ENCODE measurements at places on chromosomes 3 and 15.

DNA sequence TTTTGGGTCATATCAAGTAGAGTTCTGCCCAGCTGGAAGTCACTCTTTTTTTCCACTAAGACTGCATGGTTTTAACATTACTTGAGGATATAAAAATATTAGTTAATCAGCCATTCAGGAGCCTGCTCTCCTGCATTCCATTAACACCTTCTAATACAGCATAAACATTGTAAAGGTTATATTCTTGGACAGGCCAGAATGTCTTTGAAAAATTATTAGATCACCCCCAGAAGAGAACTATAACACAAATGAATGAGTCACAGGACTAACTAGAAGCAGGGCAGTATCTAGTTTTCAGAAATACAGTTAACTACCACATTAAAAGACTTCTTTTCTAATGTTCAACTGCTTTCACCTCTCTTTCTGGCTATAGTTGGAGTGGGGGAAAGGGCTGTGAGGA is 80.9 kb downstream of the THBS1 start:
- no peak for DNase-seq

- peak; percentile 23 for DNase-seq
Measured at GRCh38 chr3:72100601-72101187, 315.7 kb upstream of the PROK2 start.

DNA sequence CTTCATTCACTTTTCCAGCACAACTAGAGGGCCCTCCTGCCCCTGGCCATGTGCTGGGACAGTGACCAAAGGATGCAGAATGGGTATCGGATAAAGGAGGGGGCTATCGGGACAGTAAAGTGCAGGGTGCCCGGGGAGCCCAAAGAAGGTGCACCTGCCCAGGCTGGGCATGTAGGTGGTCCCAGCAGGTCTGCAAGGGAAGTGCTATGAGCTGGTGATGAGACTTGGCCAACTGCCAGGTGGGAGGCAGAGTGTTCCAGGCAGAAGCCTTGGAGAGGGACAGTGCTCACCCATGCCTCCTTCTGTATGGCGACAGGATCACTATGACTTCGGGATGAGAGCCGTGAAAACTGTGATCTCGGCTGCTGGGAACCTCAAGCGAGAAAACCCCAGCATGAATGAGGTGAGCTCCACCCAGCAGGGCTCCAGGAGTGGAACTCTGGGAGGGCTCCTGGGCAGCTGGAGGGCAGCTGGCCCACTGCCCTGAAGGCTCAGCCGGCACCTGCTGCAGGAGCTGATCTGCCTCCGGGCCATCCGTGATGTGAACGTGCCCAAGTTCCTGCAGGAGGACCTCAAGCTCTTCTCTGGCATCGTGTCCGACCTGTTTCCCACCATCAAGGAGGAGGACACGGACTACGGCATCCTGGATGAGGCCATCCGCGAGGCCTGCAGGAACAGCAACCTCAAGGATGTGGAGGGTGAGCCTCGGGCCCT is 48.4 kb downstream of the DNAH1 start:
- no peak for DNase-seq

DNA sequence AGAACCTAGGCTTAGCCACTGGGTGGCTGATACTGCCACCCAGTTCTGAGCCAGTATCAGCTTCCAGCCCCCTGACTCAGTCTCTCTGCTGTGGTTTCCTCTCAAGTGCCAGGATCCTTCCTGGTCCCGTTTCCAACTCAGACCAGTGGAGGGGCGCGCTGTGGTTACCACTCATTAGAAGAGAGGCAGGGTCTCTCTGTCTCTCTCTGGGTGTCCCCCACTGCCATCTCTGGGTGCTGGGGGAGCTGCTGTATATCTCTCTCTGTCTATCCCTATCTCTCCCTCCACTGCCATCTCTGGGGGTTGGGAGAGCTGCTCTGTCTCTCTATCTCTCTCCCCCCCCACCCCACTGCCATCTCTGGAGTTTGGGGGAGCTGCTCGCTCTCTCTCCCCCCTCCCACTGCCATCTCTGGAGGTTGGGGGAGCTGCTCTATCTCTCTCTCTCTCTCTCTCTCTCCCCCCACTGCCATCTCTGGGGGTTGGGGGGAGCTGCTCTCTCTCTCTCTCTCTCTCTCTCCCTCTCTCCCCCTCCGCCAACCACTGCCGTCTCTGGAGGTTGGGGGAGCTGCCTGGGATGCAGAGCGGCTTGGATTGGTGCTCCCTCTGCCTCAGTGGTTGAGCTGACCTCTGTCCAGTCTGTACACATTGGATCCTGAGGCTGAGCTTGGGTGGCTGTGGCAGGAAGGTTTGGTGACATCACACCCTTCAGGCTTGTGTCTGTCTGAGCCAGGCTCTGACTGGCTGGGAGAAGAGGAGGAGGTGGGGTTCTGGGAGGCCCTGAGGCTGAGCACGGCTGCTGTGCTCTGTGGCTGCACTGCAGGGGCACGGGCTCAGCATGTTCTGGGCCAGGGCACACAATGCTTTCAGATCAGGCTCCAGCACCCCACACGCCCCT is 98.9 kb downstream of the APBA2 start:
- DNase-seq = no peak

- DNase-seq = peak; percentile 53
Measured at GRCh38 chr3:99753268-99753975, 64.2 kb upstream of the CMSS1 start.

DNA sequence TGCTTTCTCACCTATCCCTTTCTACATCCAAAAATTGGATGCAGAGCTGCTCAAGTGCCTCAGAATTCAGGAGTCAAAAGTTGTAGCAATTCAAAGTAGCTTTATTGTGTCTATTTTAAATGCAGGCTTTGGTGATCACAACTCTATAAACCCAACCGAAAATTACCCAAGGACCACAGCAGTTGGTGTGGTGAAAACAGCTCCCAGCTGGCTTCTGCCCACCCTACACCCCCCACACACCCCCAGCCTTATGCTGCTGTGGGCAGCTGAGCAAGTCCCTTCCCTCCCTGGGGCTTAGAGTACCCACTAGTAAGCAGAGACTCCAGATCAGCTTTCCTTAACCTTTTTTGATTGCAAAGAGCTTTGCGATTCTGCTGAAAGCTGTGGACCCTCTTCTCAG is 5.8 kb upstream of the HES1 start:
- DNase-seq = no peak

DNA sequence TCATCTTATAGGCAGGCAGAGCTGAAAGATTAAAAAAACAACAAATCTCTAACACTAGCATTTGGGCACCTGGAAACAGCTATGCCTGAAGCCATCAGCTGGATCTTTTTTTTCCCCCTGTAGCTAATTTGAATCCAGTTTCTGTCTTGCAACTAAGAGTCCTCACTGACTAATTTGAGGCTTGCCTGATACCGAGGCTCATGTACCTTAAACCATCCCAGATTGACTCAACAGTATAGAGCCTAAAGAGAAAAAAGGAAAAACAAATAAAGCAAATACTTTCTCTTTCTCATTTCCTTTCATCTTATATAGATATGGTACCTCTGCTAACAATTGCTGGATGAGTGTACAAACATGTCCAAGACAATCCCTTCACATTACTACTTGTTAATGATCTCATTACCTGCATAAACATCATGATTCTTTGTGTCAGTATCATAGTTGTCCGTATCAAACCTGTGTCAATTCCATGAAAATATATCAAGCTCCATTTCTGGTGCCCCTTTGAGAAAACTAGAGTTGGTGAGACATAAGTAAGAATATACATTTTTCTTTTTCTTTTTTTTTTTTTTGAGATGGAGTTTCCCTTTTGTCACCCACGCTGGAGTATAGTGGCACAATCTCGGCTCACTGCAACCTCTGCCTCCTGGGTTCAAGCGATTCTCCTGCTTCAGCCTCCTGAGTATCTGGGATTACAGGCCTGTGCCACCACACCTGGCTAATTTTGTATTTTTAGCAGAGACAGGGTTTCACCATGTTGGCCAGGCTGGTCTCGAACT is 43.1 kb downstream of the BHLHE40 start:
- DNase-seq = peak; percentile 36

- no peak for DNase-seq
Measured at GRCh38 chr3:146501752-146502151, 32.4 kb upstream of the PLSCR2 start.

GRCh38 chr15:35362195-35362829 is 183.7 kb downstream of the DPH6 start:
- DNase-seq = no peak

DNA sequence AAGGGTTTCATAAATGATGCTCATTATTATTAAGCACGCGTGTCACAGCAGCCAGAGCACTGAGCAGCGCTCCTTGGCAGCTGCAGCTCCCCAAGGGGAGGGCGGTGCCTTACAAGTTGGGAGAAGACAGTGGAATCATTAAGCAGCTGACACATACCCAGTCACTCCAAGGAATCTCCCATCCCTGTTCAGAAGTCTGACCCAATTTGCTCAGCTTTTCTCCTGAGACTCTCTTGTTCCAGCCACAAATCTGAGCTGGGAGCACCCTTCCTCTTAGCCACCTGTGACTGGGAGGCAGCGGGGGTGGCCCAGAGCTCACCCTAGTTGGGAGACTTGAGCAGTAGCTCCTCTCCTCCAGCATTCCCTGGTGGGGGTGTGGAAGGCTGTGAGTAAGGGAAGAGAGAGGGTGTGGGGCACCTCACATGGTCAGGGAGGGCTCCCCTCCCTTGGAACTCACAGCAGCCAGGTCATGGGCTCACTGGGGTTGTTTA is 64.3 kb downstream of the DUT start:
- DNase-seq = peak; percentile 40

- DNase-seq = no peak
Measured at GRCh38 chr15:59952960-59953359, 51.2 kb upstream of the FOXB1 start.

DNA sequence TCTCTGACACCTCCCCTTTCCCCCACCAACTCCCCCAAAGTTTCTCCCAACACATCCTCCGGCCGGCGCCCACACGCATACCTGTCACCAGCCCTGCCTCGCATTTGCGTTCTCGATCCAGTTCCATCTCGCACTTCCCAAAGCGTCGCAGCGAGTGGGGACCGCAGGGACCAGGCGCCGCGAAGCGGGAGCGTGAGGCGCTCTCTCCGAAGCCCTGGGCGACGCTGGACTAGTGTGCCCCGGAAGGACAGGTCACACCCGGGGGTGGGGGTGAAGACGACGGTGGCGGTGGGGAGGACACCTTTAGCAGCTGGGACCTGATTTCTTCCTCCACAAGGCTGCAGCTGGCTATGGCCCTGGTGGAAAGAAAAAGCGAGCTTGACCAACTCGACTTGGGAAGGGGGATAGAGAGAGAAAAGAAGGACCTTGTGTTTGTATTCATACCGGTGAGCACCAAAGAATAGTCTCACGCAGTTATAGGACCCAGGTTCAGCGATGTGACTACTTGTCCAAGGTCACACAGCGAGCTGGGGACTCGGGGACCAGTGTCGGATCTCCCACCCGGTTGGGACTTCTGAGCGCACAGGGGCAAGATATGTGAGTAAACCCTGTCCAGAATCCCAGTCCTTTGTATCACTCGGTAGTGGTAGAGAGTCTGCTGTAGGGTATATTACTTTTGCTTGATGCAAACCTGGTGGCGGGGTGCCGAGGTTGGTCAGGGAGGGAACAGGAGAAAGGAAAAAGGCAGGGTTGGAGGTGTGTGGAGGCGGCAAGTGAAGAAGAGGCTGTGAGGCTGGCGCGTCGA is 607 bp upstream of the GHSR start:
- no peak for DNase-seq

DNA sequence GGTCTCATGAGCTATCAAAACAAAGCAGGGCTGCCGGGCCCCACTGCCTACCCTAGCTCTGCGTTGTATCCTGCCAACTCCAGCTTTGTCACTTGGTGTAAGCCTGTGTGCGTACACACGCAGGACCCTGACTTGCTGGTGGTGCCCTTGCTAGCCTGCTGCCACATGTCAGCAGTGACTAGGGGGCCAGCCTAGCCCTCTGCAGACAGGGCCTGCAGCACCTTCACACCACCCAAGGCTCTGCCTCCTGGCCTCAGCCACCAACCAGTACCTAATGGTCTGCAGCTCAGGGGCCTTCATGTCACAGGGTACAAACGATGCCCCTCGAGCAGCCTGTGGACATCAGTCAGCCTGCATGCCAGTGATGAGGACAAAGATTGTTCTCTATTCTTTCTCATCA is 30.1 kb upstream of the DUSP7 start:
- DNase-seq = no peak

- DNase-seq = no peak
Measured at GRCh38 chr3:126750756-126751121, 46.7 kb downstream of the CHCHD6 start.

DNA sequence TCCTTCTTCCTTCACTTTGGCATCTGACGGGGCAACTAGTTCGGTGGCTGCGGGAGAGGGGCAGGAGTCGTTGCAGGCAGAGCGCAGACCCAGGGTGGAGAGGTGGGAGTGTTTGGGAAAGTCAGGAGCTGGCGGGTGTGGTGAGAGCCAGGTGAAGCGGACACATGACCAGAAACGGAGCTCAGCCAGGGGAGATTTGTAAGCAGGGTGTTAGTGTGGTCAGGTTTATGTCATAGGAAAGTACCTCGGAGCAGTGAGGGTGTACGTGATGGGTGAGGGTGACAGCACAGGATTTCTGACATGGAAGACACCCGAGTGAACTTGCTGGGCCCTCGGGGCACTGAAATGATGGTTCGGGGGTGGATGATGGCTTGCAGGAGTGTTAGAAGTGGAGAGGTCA is 247.4 kb upstream of the TPM1 start:
- no peak for DNase-seq

- DNase-seq = no peak
Measured at GRCh38 chr3:99781761-99782160, 35.9 kb upstream of the CMSS1 start.

GRCh38 chr15:42071717-42072116 is 22.6 kb downstream of the PLA2G4D start:
- DNase-seq = no peak

- DNase-seq = peak; percentile 5
Measured at GRCh38 chr3:16512435-16513140, 911 bp downstream of the RFTN1 start.

DNA sequence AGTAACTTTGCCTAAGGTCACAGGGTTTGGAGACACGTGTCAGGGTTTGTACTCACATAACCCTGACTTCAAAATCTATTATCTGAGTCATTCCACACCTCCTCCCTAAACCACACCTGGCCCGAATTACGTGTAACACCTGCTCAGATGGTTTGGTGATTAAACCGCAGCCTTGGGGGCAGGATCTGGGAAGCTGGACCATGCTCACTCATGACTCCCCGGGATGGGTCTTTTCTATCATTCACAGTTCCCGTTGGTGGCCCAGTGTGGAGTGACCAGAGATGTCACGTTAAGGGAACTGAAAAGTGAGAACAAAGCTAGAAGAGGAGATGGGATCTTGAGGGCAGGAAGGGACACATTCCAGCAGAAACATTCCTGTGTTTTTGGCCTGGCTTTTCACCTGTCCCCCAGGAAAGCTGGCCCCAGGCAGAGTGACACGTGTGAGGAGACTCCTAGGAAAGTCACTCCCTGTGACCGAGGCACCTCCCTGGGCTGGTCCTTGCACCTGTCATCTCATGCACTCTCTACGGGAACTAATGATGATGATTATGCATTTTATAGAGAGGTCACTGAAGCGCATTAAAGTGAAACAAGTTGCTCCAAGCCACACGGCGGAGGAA is 75.4 kb upstream of the POMGNT2 start:
- DNase-seq = peak; percentile 82

- no peak for DNase-seq
Measured at GRCh38 chr3:40649346-40649745, 124.6 kb downstream of the ZNF621 start.

Data from RWPE1 (cell line).